Uterus (tissue), 4 donors: ENCODE measurements at places on chromosomes 2 and 18.

DNA sequence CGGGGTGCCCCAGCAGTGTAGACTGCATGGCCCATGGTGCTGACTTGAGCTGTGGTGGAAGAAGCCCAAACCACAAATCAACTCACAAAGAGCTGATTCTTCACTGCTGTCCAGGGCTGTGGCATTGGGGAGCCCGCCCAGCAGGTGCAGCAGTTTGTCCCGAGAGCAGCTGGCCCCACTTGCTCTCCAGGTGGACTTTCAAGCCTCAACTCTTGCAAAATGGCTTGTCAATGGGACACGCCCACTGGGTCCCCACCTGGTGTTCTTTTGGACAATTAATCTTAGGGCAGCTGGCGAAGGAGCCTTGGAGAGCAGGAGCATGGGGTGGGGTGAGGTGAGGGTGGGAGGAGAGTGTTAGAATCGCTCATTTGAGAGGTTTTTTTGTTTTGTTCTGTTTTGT, 117.9 kb downstream of the MYCN start:
- no peak for DNase-seq

DNA sequence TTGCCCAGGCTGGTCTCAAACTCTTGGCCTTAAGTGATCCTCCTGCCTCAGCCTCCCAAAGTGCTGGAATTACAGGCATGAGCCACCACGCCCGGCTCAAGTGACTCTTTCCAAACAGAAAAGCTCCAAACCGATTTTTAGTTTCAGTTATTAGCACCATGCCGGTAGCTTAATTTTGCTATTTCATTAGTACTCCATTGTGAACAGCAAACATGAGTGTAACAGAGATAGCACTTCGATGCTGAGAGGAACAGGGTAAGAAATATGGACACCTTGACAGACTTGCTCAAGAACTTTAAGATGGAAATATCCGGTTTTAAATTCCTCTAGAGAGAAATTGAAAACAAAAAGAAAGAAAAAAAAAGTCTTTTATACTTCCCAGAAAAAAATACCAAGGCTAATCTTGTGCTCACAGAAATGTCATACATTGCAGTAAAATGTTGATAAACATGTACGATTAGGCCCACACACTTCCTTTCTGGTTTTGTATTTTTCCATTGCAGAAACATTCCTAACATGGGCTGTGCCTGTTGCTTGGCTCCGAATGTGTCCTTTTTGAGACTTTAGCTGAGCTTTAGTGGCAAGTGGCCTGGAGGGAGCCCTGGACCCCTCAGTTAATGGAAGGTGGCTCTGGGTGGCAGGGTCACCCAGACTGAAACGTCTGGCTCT, 18.3 kb downstream of the FHL2 start:
- no peak for DNase-seq

GRCh38 chr18:32670727-32671126, 102.1 kb downstream of the KLHL14 start:
- DNase-seq, result no peak

DNA sequence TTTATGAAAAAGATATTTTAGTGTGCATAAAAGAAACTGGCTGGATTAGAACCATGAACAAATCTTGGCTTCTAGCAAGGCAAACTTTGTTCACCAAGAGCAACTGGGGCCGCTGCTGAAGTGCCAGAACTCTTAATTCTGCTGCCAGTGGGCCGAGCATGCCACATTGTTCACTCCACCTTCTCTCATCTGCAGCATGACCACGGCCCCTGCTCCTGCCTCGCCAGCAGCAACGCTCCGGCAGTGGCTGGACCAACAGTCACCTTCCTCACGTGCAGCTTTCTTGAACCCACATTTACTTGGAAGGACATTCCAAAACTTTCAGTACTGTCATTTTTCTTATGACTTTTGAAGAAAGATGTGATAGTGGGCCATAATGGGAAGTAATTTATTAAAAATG, 213.8 kb downstream of the PIEZO2 start:
- no peak for DNase-seq

GRCh38 chr2:86412007-86412406, 29.2 kb upstream of the KDM3A start:
- DNase-seq, result no peak

DNA sequence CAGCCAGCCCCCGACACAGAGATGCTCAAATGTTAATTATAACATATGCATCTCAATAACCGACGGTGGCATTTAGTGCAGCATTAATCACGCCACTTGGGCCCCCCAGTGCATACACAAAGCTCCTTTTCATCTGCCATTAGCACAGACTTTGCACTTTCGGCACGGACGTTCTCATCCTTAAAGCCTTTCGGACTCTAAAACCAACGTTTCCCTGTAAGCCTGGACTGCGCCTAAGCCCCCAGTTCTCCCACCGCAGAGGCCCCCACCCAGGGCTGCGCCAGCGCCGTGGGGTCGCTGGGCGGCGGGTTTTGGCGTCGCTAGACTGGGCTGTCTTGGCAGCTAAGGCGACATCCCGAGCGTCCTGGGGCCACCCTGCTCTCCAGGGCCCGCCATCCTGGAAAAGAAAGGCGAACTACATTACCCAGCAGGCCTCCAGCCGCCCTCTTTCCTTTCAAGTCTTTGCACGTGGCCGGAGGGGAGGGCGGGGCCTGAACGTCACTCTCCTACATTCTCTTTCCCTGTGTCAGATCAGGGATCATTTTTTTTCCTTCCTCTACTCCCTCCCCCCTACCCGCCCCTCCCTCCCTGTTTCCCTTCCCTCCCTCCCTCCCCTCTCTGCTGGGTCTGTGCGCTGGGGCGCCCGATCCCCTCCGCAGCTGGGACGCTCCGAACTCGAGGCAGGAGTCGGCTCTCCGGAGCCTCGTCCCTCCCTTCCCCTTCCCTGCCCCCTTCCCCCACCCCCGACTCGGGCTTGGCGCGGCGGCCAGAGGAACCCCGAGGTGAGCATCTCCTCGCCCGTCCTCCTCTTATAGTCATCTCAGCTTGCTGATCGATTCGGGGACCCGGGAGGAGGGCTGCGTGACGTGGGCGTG, at the start of gene CTIF:
CTIF (plus strand) TSS at position 501 of the 875 bp plus-strand sequence. CDS start 80,535 bp downstream, outside the sequence.
- DNase-seq, result peak; percentile 95

DNA sequence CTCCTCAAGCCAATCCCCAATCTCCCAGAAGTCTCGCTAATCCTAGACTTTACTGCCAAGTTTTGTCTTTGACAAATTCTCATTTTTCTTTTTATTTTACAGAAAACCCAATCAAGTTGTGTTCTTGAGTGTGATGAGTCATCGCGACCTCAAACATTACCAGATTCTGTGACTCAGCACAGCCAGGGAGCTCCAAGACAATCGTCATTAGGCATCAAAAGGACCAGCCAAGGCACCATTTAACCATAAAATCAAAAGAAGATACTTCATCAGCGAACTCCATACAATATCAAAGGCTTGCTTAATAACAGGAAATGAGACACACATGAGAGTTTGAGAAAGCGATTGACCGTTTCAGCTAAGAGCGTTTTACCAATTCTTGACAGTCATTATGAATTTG, 146.2 kb upstream of the AGAP1 start:
- no peak for DNase-seq
